Stimulated activated CD8-positive, alpha-beta memory T cell treated with anti-CD3 and anti-CD28 coated beads, Interleukin-7, amount 100 ng/mL, for 1 hour (primary cell): ENCODE measurements at places on chromosomes 5 and 9.

GRCh38 chr5:81751836-81752643, 1.1 kb upstream of the SSBP2 start:
- no peak for DNase-seq

DNA sequence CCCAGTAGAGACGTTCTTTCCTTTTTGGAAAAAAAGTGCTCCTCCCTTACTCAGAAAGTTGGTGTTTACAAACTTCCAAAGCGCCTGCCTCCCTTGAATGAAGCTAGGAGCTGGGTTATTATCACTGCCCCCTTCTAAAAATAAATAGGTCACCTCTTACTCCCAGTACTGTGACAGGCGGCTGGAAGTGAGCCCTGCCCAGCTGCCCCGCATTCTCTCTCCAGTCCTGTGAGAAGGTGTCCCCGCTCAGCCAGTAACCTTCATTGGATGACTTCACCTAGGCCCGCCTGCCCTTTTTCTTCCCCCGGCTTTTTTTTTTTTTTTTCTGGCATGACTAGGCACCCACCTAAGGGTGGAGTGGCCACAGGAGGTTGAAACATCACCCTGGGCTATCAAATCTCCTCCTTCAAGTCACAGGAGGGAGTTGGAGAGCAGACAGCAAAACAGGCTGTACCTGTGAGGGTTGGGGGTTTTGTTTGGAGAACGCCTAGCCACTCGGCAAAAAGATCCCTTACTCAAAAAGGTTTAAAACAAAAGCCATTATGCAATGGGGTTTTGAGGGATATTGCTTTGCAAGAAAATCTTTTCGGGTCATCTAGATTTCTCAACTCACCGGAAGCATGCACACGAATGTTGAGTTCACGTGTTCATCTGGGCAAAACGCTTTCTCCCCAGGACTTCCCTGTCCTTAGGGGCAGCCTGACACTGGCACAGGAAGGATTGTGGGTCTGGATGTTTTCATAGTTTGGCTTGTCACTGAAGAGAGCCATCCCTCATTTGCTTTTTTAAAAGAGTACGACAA, 43.3 kb upstream of the ZNF622 start:
- no peak for DNase-seq

DNA sequence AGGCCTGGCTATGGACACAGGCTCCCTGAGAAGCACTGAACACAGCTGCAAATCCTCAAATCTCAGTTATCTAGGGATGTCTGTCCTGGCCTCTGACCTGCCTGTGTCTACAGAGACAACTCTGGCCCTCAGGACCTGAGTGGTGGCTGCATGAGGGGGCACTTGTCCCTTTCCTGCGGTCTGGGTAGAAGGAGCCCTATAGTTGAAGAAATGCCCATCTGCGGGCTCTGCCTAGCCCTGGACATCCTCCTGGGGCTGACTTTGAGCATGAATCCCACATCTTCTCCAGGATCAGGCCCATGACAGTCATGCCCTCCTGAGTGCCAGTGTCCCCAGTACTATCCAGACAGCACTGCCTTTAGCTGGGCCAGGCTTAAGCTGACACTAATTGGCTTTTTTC, 10.0 kb downstream of the DNAJB5 start:
- no peak for DNase-seq

DNA sequence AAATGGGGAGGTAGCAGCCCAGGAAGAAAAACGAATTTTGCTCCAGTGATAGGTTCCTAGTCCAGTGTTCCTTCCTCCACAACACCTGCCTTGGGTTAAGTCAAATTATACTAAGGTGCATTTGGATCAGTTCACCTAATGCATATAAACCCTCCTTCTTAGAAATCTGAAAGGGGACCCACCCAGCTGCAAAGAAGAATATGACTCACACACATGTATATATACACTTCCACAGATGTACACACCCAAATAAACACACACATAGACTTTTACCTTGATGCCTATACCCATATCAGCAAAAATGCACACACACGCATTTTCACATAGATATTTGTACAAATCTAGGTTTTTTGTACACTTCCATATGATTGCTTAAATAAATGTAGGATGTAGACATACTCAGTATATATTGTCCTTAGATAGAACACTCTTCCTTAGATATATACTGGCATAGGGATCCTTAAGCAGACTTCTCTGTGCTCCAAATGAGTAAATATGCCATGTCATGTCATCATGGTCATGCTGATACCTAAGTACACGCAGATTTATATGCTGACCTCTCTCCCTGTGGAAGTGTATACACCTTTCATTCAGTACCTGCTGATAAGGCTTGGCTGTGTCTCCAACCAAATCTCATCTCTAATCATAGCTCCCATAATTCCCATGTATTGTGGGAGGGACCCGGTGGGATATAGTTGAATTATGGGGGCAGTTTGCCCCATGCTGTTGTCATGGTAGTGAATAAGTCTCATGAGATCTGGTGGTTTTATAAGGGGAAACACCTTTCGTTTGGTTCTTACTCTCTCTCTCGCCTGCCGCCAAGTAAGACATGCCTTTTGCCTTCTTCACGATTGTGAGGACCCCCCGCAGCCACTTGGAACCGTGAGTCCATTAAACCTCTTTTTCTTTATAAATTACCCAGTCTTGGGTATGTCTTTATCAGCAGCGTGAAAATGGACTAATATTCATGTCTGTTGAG, 10.2 kb downstream of the ADRB2 start:
- DNase-seq = no peak

DNA sequence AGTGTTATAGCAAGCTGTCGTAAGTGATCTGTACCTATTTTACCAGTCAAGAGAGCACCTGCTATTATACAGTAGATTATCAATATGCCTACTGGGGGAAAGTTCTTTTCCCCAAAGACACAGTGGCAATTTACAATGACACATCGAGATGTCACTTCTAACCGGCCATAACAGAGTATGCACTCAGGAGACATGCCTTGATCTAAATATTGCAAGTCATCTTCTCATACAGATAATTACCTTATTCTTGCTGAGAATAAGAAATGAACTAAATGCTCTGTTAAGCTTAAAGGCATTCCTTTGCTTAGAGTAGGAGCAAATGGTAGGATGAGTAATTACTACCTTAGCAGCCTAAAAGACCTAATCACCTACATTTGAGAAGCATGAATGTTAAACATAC, 71.6 kb downstream of the PKD2L2 start:
- no peak for DNase-seq

DNA sequence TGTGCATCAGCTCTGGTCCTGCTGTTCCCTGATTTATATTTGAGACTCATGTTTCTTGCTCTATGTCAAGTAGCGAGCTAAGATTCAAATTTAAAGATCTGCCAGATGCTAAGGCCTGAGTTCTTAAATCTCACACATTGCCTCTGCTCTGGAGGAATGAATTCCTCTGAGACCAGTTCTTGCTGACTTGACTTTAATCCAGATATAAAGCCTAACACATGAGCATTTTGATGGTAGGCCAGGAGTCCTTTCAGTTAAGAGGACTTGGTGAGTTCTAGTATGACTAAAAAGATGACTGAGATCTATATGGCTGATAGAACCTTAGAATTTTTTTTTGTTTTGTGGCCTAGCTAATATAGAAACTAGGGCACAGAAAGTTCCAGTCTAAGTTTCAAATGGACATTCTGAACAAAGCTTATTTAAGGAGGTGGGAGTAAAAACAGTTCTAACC, 1.3 kb upstream of the INIP start:
- no peak for DNase-seq

GRCh38 chr5:133245191-133246052, 193.6 kb downstream of the HSPA4 start:
- DNase-seq = no peak
